Right lung (tissue), 10 donors: ENCODE measurements at places on chromosomes 6 and 20. TPM values are rescaled to one million over a fixed set of nuclear protein-coding genes. Genes with fewer than 3 reads are reported as not detected.
A peak's percentile ranks its signal among the peaks of the same experiment; 100 is the strongest.

- no peak for DNase-seq
These were observed 188.3 kb upstream of the AGPAT4 start for GRCh38 chr6:161462148-161462547.

DNA sequence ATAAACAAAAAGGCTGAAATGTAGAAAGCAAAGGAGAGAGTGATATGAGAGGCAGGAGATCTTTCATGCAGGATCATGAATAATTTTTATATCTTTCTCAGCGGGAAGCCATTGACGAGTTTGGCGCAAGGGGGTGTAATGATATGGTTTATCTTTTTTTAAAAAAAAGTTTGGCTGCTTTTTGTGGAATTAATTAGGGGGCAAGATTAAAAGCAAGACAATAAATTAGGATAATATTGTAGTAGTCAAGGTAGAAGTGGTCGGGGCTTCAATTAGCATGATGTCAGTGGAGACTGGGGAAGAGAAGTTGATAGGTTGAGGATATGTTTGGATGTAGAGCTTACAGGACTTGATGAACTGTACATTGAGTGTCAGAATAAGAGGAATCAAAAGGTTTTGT lies 4.0 kb downstream of the SENP6 start:
- DNase-seq, result no peak

DNA sequence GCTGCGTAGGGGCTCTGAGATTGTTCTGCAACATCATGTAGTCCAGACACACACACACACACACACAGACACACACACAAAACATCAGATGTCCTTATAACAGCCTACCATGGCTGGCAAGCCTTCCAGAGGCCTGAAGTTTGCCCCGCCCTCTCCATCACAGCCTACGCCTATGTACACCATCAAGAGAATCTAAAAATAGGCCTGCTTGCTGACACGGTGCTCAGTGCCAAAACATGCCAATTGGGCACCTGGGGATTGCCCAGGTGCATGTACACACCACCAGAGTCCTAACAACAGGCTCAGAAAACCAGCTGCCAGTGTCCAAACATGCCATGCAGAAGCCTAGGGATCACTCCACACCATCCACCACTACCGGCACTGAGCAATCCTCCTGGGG lies 391.7 kb upstream of the SPTLC3 start:
- no peak for DNase-seq

DNA sequence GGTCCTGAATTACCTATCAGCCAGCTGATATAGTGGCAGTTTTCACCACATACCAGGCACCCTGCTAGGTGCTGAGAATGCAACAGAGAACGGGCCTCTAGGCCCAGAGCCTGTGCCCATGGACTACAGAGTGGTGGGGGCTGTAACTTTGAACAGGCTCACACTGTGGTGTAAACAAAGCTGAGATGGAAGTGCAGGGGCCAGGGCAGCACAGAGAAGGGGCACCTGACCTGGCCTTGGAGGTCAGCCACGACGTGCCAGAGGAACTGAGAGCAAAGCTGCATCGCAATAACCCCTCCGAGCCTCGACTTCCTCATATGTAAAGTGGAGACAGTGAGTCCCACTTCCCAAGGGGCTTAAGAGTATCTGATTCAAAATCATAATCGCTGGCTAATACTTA lies 105.8 kb downstream of the MAFB start:
- no peak for DNase-seq

GRCh38 chr6:13507306-13507860 lies 20.0 kb upstream of the GFOD1 start:
- no peak for DNase-seq

DNA sequence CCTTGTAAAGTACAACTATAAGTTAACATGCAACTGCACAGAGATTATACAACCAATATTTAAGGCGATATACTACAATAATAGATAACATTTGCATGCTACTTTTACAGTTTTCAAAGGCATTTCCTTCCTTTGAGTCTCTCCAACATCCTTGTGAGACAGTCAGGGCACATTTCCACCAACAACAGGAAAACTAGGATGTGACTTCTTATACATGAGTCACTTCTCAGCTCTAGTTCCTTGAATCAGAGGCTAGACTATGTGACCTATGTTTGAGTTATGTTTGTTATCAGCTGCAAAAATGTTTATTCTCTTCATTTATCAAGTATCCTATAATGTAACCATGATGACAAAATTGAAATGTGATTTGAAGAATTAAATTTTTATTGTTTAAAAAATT lies 51.7 kb upstream of the TFAP2D start:
- DNase-seq, result no peak

DNA sequence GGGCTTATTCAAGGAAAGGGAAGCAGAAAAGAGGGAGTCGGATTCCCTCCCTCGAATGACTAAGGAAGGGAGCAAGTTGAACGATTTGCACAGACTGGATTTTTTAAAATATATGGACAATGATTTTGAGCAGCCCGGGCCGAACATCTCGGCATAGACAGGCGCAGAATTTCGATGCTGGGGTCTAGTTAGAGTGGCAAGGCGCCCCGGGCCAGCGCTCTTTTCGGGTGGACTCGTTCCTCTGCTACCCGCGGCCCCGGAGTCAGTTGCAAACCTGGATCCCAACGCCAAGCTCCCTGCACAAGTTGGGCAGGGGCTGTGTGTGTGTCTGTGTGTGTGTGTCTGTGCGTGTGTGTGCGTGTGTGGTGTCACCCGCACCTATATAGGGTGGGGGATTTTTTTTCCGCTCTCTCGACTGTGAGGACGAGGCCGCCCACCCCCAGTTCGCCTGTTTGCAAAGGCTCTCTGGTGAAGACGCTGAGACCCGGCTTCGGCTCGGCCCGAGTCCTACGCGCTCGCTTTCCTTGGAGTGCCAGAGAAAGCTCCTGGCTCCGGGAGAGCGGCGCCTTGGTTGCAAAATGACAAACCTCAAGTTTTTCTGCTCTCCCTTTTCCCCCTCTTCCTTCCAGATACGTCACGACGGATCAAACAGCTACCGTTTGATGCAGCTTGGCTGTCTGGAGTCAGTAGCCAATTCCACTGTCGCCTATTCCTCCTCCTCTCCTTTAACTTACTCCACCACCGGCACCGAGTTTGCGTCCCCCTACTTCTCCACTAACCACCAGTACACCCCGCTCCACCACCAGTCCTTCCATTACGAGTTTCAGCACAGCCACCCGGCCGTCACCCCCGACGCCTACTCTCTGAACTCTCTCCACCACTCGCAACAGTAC lies 1.4 kb downstream of the TFAP2D start:
- no peak for DNase-seq

- no peak for DNase-seq
These were observed 61.4 kb downstream of the LY86 start for GRCh38 chr6:6649824-6650349.

DNA sequence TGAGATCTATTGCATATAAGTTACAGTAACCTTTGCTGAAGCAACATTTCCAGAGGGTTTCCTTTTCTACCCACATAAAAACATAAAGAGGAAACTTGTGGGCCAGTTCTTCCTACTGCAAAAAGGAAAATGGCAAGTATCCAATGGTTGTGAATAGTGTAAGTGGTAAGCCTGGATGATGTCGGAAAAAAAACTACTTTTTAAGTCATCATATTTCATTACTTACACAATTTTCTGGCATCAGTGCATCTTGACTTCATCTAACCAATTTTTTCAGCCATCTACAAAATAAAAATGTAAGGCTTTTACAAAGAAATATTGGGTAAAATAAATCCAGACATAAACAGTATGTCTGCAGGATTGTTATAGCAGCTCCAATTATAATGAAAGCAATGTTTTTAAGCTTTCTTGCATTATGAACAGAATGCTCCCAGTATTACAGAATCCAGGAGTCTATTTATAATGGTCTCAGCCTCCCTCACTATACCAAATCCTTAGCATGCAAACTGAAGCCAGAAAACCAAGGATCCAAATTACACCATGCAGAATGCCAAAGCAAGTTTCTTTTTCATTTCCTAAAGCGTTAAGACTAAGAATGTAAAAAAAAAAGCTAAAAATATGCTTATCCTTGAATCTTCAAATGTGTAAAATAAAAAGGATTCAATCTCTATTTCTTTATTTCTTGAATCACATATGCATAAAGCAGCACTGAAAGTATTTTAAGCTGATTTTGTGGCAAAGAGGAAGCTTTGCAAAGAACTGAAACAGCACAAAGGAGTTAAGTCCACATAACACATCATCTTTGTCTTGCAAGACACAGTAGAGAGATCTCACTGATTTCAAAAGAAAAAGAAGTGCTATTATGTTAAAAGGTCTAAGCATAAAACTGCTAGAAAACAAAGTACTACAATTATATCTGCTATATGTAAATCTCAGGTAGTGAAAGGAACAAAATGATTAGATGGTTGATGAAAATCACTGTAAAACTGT lies 126.8 kb upstream of the HMGCLL1 start:
- peak; percentile 70 for DNase-seq

The UBD gene
- 2.8 TPM for polyA plus RNA-seq

The PREX1 gene
- 25.6 TPM for polyA plus RNA-seq

The C6orf132 gene
- polyA plus RNA-seq, result 3.2 TPM

The COL10A1 gene
- 0.24 TPM for polyA plus RNA-seq
